ENCODE measurements at places on chromosomes 2 and 18. TPM values are rescaled to one million over a fixed set of nuclear protein-coding genes. Genes with fewer than 3 reads are reported as not detected.
A peak's percentile ranks its signal among the peaks of the same experiment; 100 is the strongest.

DNA sequence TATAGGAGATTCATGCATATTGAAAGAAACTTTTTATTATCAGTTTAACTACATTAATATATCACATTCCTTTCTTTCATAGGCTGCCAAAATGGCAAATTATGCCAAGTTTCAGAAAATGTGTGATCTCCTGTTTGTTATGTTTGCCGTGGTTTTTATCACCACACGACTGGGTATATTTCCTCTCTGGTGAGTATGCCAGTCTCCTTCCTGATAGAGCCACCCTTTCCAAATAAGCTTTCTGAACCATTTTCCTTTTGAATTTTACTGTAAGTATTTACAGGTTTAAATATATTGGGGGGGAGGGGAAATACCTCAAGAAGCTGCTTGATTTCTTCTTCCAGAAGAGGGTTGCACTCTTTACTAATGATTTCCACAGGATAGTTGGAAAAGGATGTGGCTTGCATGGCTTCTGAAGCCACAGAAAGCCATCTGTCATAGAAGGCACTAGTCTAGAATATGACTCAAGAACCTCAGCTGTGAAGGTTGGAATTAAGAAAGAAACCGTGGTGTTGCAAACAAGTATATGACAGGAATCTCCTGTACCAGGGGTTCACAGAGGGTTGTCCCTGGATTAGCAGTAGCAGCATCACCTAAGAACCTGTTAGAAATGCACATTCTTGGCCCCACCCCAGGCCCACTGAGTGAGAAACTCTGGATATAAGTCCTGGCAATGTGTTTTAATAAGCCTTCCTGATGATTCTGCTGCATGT is 84.5 kb upstream of the NOSTRIN start:
- no peak for DNase-seq

DNA sequence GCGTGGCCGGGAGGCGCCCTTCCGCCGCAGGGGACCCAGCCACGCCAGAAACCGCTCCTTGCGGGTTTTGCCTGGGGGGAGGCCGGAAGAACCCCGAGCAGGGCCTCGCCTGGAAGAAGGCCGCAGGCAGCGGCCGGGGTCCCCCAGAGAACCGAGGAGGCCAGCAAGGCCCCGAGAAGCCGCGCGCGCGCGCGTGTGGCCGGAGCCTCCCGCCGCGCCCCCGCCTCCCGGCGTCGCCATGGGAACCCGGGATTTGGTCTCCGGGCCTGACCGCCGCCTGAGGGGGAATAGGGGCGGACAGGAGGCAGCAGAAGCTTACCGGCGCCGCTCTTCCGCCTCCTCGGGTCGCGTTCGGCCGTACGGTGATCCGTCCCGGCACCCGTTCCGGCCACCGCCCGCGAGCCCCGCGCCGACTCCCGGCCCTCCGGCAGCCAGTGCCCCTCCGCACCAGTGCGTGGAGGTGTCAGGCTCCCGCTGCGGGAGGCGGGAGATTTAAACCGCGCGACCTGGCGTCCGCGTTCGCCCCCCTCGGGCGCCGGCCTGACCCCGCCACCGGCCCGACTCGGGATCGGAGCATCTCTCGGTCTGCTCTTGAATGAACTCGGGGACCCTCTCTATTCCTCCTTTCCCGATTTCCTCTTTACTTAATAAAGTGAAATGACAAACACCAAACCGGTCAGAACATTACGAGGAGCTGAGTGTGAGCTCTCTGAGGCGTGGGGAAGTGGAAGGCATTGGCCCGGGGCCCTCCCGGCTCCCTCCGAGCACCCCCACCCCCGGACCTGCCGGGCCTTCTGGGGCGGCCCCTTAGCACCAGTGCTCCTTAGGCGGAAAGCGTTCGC is at the start of gene ICA1L:
ICA1L (minus strand) TSS at position 467 of the 842 bp plus-strand sequence. CDS start 42,757 bp downstream, outside the sequence.
- peak; percentile 72 for DNase-seq

Gene METTL8
- 25.3 TPM for total RNA-seq

Gene RAB17
- total RNA-seq = 0.16 TPM

GRCh38 chr18:71707985-71708500 is 836.1 kb downstream of the CBLN2 start:
- DNase-seq = no peak

DNA sequence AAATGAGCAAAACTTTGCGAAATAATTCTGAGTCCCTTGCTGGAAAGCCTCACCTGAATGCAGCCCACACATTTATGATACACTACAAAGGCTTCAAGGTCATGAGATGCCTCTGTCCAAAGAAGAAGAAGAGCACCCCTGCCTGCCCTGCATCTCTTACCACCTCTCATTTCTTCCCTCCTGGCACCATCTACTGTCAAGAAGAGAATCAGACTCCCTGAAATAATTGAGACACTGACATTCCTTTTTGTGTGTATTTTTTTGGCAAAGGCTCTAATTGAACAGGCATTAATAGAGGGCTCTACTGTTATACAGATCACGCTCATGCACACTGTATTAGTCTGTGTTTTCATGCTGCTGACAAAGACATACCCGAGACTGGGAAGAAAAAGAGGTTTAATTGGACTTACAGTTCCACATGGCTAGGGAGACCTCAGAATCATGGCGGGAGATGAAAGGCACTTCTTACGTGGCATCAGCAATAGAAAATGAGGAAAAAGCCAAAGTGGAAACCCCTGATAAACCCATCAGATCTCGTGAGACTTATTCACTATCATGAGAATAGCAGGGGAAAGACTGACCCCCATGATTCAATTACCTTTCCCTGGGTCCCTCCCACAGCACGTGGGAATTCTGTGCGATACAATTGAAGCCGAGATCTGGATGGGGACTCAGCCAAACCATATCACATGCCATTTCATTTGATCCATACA is 176.3 kb downstream of the ALPK2 start:
- DNase-seq = no peak

DNA sequence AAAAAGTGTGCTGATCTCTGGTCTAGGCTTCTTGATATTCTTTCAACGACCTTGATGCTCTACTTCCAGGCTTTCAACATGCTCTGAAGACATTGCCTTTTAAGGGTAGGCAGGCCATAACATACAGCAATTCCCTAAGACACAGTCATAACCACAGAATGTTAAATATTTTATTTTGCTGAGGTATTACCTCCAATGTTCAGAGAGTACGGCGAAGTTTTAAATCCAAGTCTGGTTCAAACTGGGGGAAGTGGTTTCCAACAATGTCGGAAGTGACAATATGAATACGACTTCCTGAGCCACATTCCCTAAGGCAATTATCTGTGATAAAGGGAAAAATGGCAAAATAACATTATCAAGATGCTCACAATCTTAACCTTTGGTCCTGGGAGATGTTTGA is 1077.9 kb upstream of the PIK3C3 start:
- DNase-seq = no peak

DNA sequence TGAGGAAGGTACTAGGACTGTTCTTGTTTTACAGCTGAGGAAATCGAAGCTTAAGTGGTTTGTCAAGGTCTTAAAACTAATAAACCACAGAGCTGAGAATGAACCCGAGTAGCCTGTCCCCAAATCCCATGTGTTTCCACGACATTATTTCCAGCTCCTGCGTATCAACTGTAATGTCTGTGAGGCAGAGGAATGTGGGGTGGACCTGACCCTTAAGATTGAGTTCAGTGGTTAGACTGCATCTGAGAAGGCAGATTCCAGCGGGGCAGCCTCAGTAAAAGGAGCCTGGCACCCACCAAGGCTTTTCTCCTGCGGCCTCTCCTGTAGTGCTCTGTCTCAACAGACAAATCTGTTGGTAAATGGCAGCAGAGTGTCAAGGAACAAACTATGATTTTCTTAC is 81.9 kb upstream of the TMEM178A start:
- DNase-seq = no peak

Gene SLC4A3
- 32.1 TPM for total RNA-seq

Gene GLI2
- 2.8 TPM for total RNA-seq

Gene CD8A
- total RNA-seq = 1.1 TPM

GRCh38 chr2:130896813-130897212 is 60.1 kb downstream of the ARHGEF4 start:
- no peak for DNase-seq

DNA sequence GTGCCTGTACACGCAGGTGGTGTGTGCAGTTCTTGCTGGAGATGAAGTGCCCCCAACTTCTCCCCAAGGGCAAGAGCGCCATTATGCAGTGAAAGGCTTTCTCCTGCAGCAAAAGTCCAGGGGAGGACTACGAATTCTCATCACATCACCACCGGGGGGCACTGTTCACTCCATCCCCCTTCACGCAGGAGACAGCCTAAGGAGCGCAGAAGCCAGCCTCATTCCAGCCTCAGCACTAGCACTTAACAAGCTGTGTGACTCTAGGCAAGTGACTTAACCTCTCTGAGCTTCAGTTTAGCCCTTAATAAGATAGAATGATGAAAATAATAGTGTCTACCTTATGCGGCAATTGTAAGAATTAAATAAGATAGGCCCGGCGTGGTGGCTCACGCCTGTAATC is 32.3 kb downstream of the DNMT3A start:
- peak; percentile 43 for DNase-seq

GRCh38 chr2:218781691-218782527 is at the start of gene CYP27A1:
Gene CYP27A1 (plus strand): TSS chr2:218782147. CDS start chr2:218782183, 36 bp downstream.
- no peak for DNase-seq

- no peak for DNase-seq
Observed at GRCh38 chr2:197265924-197266323, 44.7 kb downstream of the ANKRD44 start.

DNA sequence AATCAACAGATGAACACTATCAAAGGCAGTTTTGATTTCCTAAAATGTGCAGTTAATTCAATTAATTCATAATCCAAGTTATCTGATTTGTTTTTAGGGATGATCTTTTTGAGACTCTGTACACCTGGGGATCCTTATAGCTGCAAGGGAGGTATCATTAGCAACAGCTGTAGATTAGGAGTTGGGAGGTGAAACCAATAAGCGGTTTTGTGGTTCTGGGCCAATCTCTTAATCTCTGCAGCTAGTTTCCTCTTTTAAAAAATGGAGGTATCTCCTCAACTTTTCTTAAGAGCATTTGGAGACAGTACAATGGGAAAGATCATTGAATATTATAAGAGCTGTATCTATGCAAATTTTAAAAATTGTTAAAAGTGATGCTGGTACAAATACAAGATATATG is 126.0 kb downstream of the MC4R start:
- DNase-seq = no peak

DNA sequence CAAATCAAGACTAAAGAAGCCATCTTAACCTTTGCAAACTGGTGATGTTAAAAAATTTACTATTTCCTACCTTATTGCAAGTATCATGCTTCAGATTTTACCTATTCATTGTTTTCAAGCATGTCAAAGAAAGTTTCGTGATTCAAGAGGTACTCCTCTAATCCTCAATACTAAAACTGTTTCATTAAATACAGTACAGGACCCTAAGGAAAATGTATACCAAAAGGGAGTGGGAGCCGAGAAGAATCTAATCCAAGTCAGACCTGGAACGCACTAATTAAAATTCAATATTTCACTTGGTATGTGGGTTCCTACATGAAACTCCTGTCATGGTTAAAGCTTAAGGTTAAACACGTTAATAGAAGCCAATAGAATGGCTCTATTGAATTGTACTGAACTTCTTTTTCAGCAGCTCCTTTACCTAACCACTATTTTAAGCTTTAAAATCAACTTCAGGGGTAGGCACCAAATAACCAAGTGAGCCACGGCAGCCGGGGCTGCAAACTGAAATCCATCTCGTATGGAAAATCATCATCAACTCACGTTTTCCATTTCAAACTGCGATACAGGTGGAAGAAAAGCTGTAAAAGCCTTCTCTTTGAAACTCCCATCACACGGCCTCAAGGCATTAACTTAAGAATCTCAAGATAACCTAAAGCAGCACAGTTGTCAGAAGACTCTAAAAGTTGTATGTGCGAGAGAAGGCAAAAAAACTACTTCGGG is 188.8 kb downstream of the ZEB2 start:
- no peak for DNase-seq

GRCh38 chr18:45678850-45679249 is 45.1 kb upstream of the SLC14A1 start:
- DNase-seq = no peak

Gene LAPTM4A
- 93.6 TPM for total RNA-seq

DNA sequence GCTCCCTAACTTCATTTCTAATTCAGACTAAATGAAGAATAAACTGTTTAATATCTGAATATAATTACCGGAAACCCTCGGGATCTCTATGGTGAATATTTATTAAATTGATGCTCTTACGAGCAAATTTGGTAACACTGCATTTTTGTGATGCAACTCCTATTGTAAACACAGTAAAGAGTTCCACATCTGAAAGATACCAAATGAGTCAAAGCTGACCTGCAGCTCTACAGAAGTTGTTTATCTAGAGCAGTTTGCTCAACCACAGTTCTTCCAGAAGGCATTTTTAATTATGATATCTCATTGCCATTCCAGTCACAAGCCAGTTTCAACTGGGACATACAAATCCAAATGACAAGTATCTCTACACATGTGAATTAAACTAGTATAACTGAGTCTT is 129.7 kb downstream of the PKP4 start:
- no peak for DNase-seq

DNA sequence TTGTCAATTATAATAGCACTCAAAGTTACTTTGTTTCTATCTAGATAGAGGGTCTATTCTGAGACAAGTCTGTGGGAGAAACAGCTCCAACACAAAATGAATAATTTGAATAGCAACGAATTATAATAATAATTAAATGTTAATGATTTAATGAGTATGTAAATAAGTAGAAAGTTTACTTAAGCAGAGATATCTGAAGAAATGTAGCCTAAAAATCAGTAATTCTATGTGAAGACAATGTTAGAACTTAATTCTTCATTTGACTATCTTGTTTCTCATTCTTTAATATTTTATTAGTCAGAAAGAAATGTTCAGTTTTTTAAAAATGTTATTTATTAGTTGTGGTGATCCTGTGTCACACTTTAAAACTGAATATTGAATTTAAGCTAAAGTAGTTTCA is 161.2 kb downstream of the PLEKHA3 start:
- no peak for DNase-seq

Gene SP100
- total RNA-seq = 4.8 TPM

Gene AQP12B
- not detected for total RNA-seq

DNA sequence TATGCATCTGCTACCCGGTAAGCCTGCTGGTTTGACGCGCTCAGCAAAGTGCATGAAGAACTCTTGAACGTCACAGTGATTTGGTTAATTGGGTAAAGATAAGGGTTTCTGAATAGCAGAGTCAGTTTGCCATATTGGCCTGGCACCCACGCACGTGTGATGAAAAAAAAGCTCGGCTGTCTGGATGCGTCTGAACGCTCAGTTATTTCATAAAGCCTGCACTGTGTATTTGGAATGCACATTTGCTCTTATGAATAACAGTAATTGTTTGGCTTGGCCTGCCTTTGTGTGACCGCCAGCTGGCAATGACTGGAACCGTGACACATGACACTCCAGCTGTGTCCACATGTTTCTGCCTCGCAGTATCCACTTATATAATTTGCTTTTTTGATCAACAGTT is 129.2 kb upstream of the MEIS1 start:
- peak; percentile 4 for DNase-seq

DNA sequence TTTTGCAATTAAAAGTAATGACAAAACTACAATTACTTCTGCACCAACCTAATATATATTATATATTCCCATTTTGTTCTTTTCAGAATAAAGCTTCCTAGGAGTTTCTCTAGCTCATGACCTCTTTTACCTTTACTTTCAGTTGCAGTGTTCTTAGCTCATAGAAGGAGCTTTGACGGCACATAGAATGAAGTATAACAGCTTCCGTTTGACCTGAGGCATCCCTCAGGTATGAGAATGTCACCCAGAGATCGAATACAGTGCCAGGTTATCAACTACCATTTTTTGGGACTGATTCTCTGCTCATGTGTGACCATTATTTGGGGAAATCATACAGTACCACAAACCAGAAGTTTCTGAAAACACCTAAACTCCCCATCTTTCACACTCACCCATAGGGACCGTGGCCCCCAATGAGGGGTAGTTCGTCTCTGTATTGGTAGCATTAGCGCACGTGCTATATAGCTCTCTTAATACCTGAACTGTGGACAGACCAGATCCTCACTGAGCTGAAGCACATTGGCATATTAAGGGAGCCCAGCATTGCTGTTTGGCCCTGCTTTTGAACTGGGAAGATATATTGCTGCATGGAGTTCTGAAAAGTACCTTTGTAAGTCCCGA is 123.0 kb downstream of the SPTBN1 start:
- no peak for DNase-seq
